ENCODE measurements at places on chromosomes 2 and 18.

DNA sequence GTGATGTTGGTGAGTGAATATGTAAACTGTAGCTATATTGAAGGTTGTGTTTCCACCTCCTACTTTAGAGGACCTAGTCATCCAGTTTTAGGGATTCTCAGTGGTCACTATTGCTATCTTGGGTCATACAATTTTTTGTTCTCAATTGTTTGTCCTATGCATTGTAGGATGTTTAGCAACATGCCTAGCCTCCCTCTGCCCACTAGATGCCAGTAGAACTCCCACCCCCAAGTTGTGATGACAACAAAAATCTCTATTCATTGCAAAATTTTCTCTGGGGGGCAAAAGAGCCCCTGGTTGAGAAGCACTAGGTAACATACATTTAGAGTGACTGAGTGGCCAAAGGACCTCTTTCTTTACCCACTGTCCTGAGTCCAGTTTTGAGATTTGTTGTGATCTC, 87.3 kb downstream of the LRRTM4 start:
- no peak for DNase-seq

GRCh38 chr2:39933196-39933595, 154.1 kb upstream of the THUMPD2 start:
- no peak for DNase-seq

GRCh38 chr2:25286025-25286400, 55.7 kb downstream of the DNMT3A start:
- peak; percentile 26 for DNase-seq

DNA sequence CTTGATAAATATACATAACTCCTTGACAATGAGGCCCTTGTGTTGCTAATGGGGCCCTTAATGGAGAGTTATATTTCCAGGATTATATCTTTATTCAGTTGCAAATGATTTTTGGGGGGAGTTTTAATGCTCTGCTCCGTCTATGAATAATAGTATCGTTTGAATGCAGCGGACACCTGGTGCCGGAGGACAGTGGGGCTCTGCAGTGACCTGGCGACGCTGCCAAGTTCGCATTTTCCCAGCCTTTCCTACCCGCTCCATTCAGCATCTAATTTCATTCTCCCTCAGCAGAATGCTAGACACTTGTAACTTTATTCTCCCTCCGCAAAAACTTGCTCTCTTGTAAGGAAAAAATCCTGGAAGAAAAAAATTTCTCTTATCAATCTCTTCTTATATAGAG, 257.6 kb upstream of the SALL3 start:
- DNase-seq = no peak

DNA sequence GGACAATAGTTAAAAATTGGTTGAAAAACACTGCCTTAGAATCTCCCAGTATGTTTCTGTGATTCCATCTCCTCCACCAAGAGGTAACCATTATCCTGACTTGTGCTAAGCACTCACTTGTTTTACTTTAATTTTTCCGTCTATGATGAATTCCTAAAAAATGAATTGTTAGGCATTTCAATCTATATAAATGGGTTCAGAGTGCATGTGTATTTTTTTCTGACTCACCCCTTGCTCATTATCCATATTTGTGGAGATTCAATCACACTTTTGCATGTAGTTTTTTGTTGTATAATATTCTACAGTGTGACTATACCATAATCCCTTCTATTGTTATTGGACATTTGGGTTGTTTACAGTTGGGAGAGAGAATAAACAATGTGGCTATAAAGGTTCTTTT, 1.3 kb downstream of the NDUFB3 start:
- no peak for DNase-seq

DNA sequence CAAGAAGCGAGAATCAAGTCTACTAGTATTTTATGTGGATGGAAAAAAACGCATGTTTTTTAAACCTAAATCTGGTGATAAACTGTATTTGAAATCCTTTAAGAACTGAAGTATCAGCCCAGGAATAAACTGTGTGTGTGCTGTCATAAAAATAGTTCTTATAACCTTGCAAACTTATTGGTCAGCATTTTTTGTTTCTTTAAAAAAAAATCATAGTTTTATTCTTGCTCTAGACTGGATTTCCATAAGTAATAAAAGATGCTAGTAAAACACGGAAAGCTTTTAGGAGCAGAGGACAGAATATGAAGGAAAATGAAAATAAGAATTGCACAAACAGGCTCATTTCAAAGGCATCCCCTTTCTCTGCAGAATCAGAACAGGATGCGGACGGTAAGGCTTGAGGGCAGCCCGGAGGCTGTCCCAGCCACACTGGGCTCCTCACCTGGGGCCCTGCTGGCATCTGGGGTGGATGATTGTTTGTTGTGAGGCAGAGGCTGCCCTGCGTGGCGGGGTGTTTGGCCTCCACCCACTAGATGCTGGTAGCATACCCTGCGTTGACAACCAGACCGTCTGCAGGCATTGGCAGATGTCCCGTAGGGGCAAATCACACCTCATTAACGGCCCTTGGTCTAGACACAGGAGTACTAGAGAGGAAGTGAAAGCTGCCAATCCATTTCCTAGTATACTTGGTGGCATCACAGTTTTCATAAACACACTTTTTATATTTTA, 52.5 kb downstream of the MBP start:
- peak; percentile 98 for DNase-seq

GRCh38 chr2:108124736-108125495, 114.9 kb upstream of the SULT1C3 start:
- DNase-seq = no peak

- no peak for DNase-seq
Observed at GRCh38 chr2:101296371-101296770, 12.1 kb downstream of the RNF149 start.

GRCh38 chr2:29485631-29486030, 370.4 kb downstream of the CLIP4 start:
- no peak for DNase-seq

- no peak for DNase-seq
Observed at GRCh38 chr2:114040826-114041225, 150.9 kb downstream of the ACTR3 start.

DNA sequence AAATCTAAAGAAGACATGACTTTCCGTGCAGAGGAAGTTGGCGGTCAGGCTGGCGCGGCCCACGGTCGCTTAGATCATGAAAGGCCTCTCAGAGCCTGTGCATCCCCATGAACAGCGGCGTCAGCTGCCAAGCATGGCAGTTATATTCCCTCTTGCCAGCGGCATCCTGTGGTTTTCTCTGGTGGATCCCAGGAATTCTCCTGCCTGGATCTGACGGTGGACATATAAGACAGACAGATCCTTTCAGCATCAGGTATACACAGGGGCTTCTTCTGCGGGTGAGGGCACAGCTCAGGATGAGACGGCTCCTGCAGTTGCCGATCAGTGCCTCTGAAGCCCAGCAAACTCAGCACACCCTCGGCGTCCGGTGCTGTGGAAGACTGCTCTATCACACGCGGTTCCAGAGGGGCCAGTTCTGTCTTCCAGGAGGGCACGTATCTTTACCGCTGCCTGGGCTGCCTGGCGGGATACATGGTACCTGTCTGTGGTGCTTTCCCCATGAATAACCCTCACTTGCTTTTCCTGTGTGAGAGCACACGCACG, 157.8 kb downstream of the LDLRAD4 start:
- no peak for DNase-seq

DNA sequence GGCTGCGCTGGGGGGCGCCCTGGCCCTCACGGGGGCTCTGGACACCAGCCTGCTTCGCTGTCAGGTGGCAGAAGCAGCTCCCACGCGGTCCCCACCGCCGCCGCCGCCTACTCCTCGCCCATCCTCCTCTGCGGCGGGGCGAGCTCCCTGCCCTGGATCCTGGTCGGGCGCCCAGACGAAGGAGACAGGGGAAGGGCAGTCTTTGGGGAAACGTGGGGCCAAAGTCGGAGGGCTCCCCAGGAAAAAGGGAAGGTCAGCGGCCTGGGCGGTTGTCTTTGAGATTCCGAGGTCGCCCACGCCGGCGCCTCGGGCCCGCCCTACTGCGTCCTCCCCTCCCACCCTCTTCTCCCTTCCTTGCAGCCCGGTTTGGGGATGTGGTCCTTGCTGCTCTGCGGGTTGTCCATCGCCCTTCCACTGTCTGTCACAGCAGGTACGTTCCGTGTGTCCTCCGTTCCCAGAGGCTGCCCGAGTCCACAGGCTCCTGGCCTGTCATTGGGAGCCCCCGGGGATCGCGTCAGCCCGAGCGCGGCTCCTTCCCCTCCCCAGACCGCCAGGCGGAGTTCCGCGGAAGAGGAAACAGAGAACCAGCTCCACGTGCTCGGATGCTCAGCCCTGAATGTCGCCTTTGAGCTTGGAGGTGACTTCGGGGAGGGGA, 800 bp downstream of the IL1RL2 start:
- no peak for DNase-seq

- no peak for DNase-seq
Observed at GRCh38 chr2:8121022-8121825, 560.6 kb upstream of the ID2 start.

Measured in RPMI8226 (cell line).